ENCODE measurements at places on chromosomes 1 and 21. TPM values are rescaled to one million over a fixed set of nuclear protein-coding genes. Genes with fewer than 3 reads are reported as not detected.

The TRIM46 gene
- total RNA-seq = 10.6 TPM

The S100A9 gene
- total RNA-seq = not detected

The CHAF1B gene
- 30.3 TPM for total RNA-seq

The PDPN gene
- not detected for total RNA-seq

The NCF2 gene
- total RNA-seq = 4.4 TPM

The PRDM16 gene
- total RNA-seq = not detected

The SH3BGR gene
- 1.9 TPM for total RNA-seq

The DNAI4 gene
- total RNA-seq = 1.4 TPM

The CD53 gene
- total RNA-seq = 427 TPM

The REN gene
- total RNA-seq = not detected

The NHLH1 gene
- total RNA-seq = 1.0 TPM

The NR1I3 gene
- not detected for total RNA-seq

The HSD3B1 gene
- total RNA-seq = not detected

The ALDH4A1 gene
- 3.5 TPM for total RNA-seq

The ZBTB8A gene
- total RNA-seq = 0.26 TPM

The HCRTR1 gene
- total RNA-seq = not detected

The TNNI3K gene
- 1.2 TPM for total RNA-seq

DNA sequence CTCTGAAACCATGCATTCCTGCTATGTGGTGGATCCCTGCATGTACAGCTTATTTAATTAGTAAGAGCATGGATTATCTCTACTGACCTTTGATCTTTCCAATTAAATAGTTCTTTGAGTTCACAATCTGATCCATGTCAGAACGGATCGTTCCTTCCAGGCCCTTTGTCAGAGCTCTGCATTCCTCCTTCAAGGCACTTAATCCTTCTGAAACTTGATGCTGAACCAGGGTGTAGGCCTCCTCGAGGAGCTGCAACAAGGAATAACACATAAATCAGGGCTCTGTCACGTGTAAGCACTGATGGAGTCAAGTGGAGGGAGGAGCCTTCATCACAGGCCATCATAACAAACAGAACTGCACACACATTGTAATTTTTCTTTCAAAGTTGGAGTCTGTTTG is 68.4 kb upstream of the EDEM3 start:
- ATAC-seq = no peak

DNA sequence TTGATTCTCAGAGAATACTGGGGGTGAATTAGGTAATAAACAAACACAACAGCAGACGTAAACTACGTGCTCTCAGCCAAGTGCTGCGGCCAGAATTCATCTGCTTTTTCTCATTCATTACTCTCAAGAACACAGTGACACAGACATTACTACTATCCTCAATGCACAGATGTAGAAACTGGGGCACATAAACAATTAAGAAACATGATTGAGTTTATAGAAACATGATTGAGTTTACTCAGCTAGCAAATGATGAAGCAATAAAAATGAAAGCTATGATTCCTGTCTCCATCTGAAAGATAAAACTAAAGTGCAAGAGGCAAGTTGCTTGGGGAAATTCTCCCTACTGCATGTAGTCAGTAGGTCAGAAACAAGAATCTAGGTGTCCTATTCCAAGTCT is 140.5 kb downstream of the IFI44 start:
- ATAC-seq = no peak

GRCh38 chr1:113531321-113531720 is 141.0 kb downstream of the MAGI3 start:
- ATAC-seq = no peak

DNA sequence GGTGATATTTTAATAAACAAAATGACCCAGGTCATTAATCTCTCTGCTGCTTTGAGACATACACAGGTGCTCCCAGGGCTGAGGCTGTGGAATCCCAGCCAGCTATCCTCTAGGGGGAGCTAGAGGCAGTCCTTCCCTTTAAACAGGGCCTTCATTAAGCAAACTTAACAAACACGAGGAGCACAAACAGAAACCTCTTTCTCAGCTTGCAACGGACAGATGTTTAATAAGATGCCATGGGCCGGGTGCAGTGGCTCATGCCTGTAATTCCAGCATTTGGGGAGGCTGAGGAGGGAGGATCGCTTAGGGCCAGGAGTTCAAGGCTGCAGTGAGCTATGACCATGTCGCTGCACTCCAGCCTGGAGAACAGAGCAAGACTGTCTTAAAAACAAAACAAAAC is 106.7 kb downstream of the HIVEP3 start:
- ATAC-seq = peak; percentile 67

DNA sequence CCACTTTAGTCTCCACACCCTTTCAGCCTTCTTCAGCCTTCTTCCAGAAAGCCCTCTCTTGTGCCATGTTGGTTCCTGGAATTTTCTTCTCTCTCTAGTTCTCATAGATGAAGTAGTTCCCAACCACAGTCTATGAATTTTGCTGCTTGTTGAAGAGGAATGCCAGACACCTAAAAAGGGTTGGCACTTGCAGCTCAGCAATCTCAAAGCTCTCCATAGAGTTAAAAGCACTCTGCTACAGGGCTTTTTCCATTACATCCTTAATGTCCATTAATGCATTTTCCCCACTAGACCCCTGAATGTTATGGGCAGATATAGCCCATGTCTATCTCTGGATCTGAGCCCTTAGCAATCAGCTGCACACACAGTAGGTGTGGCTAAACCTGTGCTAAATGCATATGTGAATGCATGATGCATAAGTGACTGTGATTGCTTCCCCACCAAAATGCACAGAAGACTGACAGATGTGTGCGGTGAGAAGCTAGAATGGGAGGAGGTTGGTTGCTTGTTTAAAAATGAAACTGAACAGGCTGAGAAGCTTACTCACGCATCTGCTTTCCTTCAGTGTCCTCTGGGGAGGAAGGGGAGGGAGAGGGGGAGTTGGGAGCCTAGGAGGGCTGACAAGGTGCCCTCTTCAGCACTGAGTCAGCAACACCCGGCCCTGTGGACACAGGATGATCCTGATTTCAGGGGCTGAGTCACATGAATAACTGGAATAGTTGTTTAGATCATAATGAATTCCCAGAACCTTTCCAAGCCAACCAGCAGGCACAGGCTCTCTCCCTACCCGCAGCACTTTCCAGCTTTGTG is 146.1 kb upstream of the FGGY start:
- peak; percentile 81 for ATAC-seq

DNA sequence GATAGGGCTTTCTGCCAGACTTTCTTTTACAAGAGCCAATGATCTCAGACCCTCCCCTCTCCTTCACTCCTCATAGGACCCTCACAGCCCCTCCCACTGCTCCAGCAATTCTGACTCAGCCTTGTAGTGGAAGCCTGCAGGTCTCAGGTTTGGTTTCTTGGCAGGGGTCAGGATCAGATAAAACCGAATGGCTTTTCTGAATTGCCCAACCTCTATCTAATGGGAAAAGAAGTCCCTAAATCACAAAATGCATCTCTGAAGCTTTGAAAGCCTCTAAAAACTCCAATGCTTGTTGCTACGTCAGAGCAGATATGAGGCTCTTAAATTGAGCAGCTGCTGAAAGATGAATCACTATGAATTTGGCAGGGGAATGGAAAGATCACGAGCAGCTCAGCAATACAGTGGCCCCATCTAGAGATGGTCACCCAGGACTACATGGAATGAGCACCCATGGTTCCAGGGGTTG is 74.5 kb downstream of the NID1 start:
- ATAC-seq = no peak

- no peak for ATAC-seq
These were observed 32.9 kb downstream of the ARNT start for GRCh38 chr1:150843474-150843873.

DNA sequence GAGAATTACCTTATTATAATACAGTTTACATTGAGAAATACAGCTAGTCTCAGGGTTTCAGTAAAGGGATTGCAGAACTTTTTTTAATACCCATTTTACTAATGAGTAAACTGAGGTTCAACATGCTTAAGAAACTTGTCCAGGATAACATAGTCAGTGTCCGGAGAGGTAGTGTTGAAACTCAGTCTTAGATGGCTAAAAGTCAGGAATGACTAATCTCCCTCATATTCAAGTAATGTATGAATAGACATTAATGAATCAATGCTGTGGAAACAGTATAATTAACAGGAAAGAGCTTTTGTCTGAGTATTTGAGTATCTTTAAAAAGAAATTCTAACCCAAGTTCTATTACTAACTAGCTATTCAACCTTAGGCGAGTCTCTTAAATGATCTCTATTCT is 397.6 kb downstream of the PLA2G4A start:
- no peak for ATAC-seq

DNA sequence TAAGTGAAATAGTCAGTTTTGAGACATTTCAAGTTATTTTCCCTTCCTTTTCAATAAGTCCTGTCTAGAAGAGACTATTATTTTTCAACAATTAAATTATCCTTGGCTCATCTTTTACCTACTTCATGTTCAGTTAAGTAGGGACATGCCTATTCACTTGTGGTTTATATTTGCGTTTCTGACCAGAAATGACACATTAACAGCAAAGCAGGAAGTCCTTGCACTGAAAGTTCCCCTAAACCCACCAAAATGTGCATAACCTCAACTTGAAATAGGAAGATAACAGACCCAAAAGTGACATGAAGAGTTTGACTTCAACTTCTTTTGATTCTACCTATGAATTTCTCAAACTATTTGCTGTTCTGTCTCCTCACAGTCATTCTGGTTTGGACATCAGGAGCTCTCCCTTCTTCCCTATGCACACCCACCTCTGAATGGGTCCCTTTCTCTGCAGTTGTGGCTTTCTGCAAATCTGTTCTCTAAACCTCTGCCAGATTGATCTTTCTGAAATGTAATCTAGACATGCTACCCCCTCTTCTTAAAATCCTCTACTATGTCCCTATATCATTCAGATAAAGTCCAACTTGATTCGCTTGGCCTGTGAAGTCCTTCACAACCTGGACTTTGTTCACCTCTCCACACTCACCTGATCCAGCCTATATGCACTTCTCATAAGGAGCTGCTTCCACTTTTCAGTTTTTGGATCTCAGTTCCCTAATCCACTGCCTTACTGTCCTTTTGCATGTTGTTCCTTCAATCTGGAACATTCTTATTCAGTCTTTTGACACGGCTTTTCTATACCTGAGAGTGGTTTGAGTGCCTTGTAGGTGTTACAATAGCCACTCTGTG is 661.5 kb upstream of the ADGRL4 start:
- ATAC-seq = no peak

GRCh38 chr21:42401820-42402251 is 1.9 kb upstream of the UBASH3A start:
- ATAC-seq = no peak

GRCh38 chr1:96296991-96297390 is 424.6 kb upstream of the PTBP2 start:
- no peak for ATAC-seq

DNA sequence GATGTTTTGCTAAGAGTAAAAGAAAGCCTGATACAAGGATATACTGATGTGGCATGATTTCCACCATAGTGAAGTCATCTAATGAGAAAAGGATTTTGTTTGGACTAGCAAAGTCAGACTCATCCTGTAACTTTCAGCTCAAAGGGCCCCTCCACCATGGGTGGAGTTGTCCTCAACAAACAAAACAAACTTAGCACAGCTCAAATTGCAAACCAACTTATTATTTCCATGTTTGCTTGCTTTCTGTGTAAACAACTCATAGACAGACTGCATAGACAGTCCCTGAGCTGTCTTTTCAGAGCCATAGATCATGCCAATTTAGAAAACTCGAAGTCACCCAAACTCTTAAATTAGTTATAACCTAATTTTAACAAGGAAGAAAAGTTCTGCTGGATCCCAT is 69.4 kb upstream of the VAV3 start:
- no peak for ATAC-seq

GRCh38 chr1:236830560-236830959 is 35.5 kb downstream of the MTR start:
- ATAC-seq = no peak

- no peak for ATAC-seq
These were observed 3.9 kb downstream of the COL18A1 start for GRCh38 chr21:45408801-45409261.

- no peak for ATAC-seq
These were observed 34.8 kb downstream of the ADAM30 start for GRCh38 chr1:119861547-119861946.

DNA sequence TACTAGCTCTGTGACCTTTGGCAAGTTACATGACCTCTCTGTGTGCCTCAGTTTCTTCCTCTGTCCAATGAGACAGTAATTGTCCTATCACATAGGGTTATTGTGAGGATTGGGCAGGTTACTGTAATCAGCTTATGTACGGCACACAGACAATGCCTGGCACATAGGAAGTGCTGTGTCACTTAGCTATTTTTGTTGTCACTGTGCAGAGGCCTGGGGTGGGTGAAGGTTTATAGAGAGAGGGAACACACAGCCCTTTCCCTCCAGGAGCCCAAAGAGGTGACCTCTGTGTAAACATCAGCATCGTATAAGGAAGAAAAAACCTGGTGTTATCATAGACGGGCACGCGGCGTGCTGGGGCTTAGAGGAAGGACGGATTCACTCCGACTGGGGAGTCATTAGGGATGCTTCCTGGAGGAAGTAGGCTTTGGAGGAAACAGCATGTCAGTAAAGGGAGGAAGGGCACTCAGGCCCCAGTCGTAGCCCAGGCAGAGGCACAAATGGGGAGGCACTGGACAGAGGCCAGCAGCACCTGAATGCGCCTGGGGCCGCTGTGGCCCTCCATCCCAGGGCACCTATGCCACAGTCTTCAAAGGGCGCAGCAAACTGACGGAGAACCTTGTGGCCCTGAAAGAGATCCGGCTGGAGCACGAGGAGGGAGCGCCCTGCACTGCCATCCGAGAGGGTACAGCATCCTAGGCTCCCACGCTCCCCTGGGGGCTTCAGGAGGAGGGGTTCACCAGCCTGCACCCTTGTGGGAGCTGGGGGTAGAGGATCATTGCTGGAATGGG is 21.2 kb downstream of the CDK18 start:
- ATAC-seq = no peak

GRCh38 chr1:72186733-72187307 is 95.5 kb downstream of the NEGR1 start:
- no peak for ATAC-seq

GRCh38 chr21:25689226-25689625 is 45.5 kb downstream of the ATP5PF start:
- ATAC-seq = no peak

GRCh38 chr1:14759042-14759818 is 160.7 kb downstream of the KAZN start:
- no peak for ATAC-seq

DNA sequence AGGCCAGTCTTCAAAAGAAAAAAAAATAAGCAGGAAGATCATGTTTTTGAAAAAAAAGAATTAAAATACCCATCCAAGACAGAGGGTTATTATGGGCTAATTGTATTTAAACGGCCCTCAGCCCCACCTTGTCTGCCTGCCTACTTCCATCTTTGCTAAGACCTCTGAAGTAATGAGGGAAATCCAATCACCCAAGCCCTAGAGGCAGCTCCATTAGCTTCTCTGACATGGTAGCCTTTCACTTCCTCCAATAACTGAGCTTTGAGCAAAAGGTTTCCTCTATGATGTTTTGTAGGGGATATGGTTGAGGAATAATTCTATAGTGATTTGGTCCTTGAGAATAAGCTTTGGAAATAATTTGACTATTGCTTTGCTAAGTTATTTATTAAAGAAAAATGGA is 178.2 kb upstream of the SGIP1 start:
- ATAC-seq = no peak

- no peak for ATAC-seq
These were observed 2.4 kb downstream of the IPO9 start for GRCh38 chr1:201831371-201831770.
